Right ventricle myocardium superior (tissue), 1 donor: ENCODE measurements at places on chromosomes 1 and 21. TPM values are rescaled to one million over a fixed set of nuclear protein-coding genes. Genes with fewer than 3 reads are reported as not detected.

Gene ASTN1
- 0.32 TPM for total RNA-seq

Gene OR2L8
- not detected for total RNA-seq

Gene JUN
- 54.8 TPM for total RNA-seq

Gene RGSL1
- not detected for total RNA-seq

Gene C1orf116
- 0.81 TPM for total RNA-seq
